Esophagus muscularis mucosa (tissue), 4 donors: ENCODE measurements at places on chromosomes 6 and 20. TPM values are rescaled to one million over a fixed set of nuclear protein-coding genes. Genes with fewer than 3 reads are reported as not detected.

GRCh38 chr6:73954881-73955280, 258.9 kb downstream of the CD109 start:
- no peak for DNase-seq

DNA sequence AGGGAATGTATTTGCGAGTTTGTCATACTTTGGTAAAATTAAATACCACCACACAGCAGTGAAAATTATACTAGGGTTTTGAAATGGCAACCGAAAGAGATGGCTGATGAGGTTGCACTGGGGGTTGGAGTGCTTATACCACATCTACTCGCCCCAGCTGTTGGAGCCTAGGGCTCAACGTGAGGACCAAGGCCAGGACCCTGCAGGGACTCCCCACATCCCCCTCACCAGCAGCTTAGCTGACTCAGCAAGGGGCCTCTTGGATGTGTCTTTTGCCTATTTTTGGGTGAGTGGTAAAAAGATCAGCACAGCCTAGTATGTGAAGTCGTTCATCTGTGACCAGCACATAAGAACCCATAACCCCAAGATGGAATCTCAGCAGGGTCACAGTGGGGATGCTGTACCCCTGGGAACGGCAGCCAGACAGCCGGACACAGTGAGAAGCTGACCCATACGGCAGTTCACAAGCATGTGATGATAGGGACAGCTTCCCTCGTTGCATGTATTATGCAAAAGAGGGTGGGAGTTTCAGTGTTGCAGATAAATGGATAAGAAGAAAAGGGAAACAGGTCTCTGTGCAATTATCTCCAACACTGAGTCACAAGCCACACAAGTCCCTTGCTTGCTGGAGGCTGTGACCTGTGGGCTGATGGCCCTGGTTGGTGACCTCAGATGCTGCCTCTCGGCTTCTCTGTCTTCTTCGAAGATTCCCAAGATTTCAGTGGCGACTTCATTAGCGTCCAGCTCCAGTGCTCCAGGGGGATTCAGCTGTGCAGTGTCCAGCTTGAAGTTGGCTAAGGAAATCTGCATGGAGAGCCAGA, 20.9 kb upstream of the SPO11 start:
- no peak for DNase-seq

DNA sequence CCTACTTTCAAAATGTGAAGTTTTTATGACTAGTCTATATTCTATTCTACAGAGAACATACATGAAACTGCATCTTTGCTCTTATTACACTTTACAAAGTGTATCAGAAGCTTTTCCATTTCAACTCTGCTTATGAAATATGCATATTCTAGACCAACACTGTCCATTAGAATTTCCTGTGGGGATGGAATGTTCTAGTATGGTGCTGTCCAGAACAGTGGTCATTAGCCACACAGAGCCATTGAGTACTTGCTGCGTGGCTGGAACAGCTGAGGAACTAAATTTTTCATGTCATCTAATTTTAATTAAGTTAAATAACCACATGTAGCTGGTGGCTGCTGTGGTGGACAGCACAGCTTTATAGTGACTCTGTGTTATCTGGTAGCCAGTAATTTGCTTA, 105.9 kb upstream of the PDE10A start:
- no peak for DNase-seq

GRCh38 chr6:149508485-149508884, 23.7 kb upstream of the ZC3H12D start:
- DNase-seq = no peak

DNA sequence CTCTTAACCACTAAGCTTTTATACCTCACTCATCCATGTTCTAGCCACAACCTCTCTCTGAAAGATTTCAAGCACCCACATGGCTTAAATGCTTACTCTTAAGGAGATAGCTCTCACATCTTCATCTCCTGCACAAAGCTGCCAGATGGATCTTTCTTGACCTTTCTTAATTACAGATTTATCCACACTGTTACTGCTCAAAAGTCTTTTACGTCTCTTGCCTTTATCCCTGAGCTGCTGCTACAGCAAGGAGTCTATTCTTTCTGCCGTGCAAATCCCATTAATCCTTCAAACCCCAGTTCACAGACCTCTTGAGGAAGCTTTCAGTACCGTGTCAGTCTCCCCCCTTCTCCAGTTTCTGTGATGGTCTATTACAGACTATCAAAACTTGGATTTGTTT, 54.6 kb downstream of the B4GALT5 start:
- no peak for DNase-seq

DNA sequence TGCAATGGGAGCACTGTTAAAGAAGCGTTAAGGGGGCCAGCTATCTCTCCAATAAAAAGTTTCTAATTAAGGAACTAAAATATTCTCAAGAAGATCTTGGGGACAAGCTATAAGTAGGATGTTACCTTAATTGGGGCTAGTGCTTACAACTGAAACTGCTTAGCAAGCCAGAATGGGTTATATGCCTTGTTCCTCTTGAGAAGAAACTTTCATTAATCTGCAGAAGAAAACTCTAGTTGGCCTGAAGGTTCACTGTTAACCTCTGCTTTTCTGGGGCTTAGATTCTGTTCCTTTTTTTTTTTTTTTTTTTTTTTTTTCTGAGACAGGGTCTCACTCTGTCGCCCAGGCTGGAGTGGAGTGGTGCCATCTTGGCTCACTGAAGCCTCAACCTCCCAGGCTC, 82.2 kb downstream of the BACH2 start:
- no peak for DNase-seq

- DNase-seq = peak; percentile 26
Measured at GRCh38 chr20:16587066-16587465, 13.8 kb upstream of the KIF16B start.

DNA sequence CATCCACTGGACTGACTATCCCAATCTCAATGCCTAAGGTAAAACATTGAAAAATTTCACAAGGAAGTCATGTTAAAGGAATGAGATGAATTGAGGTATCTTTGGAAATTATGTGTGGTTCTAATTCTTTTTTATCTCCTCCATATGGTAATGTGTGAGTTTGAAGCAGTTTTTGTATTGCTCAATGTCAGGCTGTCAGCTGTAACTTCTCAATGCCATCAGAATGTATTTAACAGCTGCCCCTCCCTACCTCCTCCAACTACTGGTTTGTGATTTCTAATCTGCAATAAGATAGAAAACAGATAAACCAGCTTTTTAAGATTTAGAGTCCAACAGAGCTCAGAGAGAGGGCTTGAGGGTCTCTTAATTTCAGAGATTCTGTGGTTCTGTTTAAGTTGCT, 1005.8 kb upstream of the ADGRB3 start:
- no peak for DNase-seq

DNA sequence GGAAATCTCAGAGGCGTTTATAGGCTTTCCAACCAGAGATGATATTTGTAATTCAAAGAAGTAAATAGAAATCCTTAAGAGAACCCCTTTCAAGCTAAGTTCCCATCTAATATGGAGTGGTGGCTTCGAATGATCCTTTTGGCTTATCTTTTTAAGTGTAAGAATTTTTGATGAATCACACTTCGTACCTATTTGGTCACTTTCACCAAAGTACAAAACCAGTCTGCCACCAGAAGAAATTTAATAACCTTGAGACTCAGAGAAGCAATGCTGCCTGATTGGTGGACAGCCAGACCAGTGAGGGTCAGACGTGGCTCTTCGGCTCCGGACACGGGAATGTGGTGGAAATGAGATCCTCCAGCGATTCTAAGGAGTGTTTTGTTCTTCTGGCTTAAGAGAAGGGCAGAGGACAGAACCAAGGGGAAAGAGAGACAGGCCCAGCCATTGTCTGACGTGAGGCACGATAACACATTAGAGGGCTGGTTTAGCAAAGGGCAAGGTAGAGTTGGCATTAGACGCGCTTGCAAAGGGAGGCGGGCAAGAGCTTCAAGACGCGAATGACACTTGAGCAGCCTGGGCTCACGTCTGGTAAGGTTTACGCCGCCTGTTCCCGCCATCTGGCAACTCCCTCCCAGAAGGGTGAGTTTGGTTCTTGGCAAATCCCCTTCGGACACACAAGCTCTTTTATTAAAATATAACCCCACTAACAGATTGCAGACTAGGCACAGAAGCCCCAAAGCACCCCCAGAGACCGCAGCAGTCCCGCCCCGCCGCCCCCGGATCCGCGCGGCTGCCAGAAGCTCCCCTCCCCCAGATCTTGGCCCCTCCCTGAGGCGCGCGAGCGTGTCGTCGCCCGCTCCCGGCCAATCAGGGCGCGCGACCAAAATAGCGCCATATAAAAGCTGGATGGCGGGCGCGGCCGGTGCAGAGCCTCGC, 50.0 kb upstream of the EZR start:
- no peak for DNase-seq

- no peak for DNase-seq
Measured at GRCh38 chr20:48724891-48725554, 102.8 kb downstream of the PREX1 start.

- no peak for DNase-seq
Measured at GRCh38 chr20:50426866-50427718, 83.1 kb upstream of the PTPN1 start.

DNA sequence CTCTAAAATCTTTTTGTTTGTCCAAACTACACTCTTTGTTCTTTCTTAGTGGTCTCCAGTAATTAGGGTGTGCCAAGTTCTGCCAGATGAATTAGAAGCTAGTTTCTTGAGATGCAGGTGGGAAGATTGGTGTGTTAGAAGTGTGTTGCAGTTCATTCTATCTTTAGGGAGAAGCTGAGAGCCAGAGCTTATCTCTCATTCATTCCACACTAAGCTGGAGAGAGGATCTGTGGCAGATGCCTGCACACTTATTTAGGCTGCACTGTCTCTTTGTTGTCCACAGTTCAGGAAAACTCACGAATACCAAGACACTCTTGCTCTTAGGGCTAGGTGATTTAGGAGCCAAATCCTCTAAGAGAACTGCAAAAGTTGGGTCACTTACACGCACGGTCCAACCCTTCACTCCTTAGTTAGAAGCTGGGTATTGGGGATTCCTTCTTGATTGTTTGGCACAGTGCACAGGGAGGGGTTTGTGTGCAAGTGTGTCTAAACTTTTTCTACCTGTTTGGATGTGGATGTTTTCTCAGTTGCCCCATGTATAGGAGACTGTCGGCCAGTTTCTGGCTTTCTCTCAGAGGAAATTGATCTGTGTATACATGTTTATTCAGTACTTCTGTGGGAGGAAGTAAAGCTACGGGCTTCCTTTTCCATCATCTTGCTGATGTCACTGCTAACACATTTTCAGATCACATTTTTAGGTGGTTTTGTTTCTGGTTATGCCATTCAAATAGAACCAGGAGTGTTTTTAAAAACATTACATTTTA, 49.5 kb downstream of the SMAP1 start:
- no peak for DNase-seq

DNA sequence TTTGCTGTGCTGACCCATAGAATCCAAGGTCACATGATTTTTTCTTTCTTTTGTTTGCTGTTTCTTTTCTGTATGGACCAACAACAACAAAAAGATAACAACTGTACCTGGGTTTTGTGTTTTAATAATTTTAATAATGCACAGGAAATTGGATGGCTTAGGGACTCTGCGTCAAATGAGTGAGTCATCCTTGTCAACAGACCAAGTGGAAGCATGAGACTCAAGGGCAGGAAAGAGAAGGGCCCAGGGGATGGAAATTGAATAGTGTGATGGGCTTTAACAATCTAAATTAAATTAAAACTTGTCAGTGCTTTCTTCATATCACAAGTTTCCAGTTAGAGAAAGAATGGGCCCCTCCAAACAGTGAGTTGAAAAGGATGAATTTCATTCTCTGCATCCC, 413.0 kb downstream of the PREX1 start:
- DNase-seq = no peak

- DNase-seq = no peak
Measured at GRCh38 chr20:54132612-54133433, 41.0 kb downstream of the CYP24A1 start.

GRCh38 chr20:1893721-1894470, 1.3 kb upstream of the SIRPA start:
- DNase-seq = no peak

GRCh38 chr20:62816031-62816883, 593 bp upstream of the COL9A3 start:
- no peak for DNase-seq

GRCh38 chr20:24765316-24766142, 183.5 kb upstream of the CST7 start:
- no peak for DNase-seq

DNA sequence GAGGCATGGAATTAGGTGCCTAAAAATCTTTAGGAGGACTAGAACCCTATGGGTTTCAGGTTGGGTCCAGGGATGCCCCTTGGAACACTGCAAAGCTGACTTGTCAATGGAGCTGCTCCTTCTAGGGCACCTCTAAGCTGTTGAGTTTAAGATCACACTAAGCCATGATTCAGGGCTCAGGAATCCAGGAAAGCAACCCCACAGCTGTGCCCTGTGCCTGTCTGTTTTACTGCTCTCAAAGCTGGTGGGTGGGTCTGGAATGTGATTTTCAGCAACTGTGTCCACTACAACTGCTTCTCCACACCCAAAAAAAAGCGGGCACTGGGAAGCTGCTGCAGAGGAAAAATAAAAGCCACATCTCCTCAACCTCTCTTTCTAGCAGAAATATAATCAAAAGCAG, 310.4 kb upstream of the MOCS1 start:
- no peak for DNase-seq

DNA sequence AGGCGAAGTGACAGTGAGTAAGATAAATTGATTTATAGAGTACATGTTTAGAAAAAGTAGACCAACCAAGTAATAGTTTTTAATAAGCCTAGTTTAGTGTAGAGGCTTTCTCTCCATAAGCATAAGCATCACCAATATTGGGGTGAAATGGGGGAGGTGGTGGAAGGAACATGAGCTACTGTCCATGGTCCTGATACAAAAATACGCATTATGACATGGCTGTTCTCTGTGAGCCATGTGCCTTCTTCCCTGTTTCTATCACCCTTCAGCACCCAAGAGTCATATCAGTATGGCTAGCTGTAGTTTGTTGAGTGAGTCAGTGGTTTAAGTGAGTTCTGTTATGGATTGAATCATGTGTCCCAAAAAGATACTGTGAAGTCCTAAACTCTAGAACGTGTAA, 150.8 kb downstream of the EDN1 start:
- no peak for DNase-seq

GRCh38 chr6:125485757-125486156, 184.0 kb upstream of the HDDC2 start:
- DNase-seq = no peak

GRCh38 chr6:166737261-166737660, 110.2 kb upstream of the RPS6KA2 start:
- DNase-seq = no peak

The EGFL8 gene
- total RNA-seq = 8.1 TPM

The MACROD2 gene
- 3.6 TPM for total RNA-seq

The GTF3C6 gene
- 37.1 TPM for total RNA-seq

The OXT gene
- not detected for total RNA-seq

The HLA-G gene
- not detected for total RNA-seq

The HLA-DMA gene
- 26.0 TPM for total RNA-seq

The HDGFL1 gene
- not detected for total RNA-seq

The ERMARD gene
- 12.5 TPM for total RNA-seq

The COL19A1 gene
- total RNA-seq = 2.3 TPM

The KCNK5 gene
- total RNA-seq = 7.0 TPM

The SRSF3 gene
- total RNA-seq = 226 TPM

The PLN gene
- 431 TPM for total RNA-seq

The FAM83C gene
- not detected for total RNA-seq

The HLA-C gene
- total RNA-seq = 293 TPM

The TBC1D32 gene
- 3.1 TPM for total RNA-seq
